ENCODE measurements at places on chromosomes 5 and 9. TPM values are rescaled to one million over a fixed set of nuclear protein-coding genes. Genes with fewer than 3 reads are reported as not detected.

Gene FOXD4L3
- total RNA-seq: not detected

Gene BSPRY
- total RNA-seq: not detected

DNA sequence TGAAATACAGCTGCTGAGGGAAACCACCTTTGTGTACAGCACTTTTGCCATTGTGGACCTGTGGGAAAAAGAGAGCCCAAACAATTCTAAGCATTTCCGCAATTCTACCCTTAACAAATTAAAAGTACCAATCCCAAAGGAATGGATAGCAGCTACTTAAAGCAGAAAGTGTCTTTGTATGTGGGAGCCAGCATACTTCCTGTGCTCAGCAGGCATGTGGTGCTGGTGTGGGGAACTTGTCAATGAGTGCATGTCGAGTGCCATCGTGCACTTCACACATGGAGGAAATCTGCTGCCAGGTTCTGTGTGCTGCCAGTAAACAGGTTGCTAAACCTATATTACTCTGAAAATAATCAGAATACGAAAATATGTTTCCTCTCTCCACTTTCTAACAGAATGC is 399.0 kb downstream of the LRRC70 start:
- no peak for DNase-seq

DNA sequence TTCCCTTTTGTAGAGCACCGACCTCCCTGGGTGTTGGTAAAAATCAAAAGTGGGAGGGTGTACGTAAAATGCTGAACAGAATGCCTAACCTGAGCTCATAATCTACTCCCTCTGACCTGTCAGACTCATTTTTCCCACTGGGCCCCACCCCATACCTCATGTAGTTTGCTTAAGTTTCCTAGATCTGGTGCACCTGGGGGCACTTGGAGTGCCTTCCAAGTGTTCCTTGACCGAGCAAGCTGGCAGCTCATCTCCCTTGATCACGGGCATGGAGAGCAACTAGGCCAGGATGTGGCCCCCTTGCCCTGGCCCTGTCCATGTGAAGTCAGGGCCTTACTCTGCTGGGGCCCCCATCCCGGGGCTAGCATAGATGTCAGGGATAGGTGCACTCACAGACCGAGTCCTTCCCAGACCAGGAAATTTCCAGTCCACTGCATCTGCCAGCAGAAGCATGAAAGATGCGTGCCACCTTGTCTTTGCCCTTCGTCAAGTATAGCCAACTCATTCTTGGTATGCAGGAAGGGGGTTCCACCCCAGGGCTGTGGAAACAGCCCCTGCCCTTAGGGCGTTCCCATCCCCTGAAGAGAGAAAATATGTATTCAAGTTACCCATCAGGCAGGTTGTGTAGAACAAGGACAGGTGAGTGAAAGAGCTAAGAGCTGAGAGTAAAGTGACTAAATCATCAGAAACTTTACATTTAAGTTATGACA is 41.9 kb downstream of the SLC22A5 start:
- no peak for DNase-seq

GRCh38 chr5:135486131-135487036 is 34.2 kb upstream of the TIFAB start:
- DNase-seq: no peak

DNA sequence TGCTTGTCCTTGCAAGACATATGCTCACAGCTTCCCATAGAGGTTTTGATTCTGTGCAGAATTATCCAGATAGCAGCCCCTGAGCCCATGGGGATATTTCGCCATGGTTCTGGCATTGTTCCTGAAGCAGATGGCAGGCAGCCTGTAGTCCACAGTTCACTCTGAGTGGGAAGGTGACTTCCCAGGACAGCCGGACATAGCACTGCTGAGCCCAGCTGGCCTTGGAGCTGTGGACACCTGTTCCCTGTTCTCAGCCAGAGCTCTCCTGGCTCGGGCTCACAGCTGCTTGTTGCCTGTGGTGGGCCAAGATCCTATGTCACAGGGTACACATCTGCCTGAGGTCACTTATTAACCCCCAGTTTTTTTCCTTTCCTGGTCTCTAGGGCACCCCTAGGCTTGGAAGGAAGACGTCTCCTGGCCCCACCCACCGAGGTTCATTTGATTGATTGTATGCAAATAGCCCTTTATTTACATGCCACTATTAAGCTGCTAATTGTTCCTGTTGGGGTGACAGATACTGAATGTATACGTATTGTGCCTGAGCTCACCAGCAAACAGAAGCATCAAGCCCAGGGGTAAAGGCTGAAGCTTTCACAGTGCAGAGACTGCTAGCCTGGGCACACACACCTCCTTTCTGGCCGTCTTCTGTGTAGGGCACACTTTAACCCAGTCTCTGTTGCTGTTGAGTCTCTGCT is 96.6 kb upstream of the DMRT1 start:
- no peak for DNase-seq

- no peak for DNase-seq
These were observed 805.4 kb upstream of the CDH6 start for GRCh38 chr5:30387974-30388632.

GRCh38 chr5:180382926-180383325 is 29.8 kb upstream of the GFPT2 start:
- DNase-seq: no peak
